GM19239 (cell line): ENCODE measurements at places on chromosomes 4 and X.

- no peak for DNase-seq
Observed at GRCh38 chr4:38298868-38299713, 338.9 kb downstream of the PTTG2 start.

GRCh38 chrX:15143050-15143824 lies 126.6 kb downstream of the ASB9 start:
- DNase-seq, result no peak

DNA sequence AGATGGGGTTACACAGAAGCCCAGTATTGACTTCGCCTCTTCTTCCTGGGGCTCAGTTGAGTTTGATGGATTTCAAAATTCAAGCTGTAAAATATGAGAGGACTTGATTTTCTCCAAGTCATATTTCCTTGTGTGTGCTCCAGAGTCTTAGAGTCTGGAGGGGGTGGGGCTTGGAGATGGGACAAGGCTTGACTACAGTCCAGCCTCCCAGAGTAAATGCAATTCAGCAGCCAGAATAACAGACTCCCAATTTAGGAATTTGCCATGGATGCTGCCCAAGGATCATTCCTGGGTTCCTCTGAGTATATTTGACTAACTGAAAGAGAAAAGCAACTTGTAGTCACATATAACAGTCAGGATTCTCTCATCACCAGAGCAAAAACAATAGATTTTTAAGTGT lies 53.7 kb upstream of the RBPJ start:
- DNase-seq, result no peak

- no peak for DNase-seq
Observed at GRCh38 chr4:7630568-7631287, 196.0 kb upstream of the PSAPL1 start.

- DNase-seq, result no peak
Observed at GRCh38 chr4:122309988-122310626, 68.7 kb upstream of the ADAD1 start.

- no peak for DNase-seq
Observed at GRCh38 chr4:136793848-136794247, 738.4 kb downstream of the PCDH18 start.

DNA sequence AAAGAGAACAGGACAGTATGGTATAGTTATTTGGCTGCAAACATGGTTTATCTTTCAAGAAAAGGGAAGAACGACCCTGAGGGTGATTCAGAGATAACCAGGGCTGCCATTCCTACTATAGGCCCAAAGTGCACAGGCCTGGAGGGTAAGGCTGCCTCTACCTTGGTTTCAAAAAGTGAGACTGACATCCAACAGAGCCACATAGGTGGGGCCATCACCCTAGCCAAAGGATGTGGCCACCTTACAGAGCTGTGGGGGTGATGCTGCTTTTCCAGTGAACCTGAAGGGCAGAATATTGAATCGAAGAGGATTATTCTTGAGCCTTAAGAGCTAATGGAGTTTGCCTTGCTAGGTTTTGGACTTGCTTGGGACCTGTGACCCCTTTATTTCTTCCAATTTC lies 15.7 kb downstream of the SH2D1A start:
- DNase-seq, result no peak

- DNase-seq, result peak; percentile 3
Observed at GRCh38 chr4:80266253-80266901, at the start of gene FGF5. TSS of gene FGF5 (plus strand) at chr4:80266664. CDS start at chr4:80266825, 161 bp downstream.

- no peak for DNase-seq
Observed at GRCh38 chrX:30592831-30593230, 15.3 kb upstream of the TASL start.

DNA sequence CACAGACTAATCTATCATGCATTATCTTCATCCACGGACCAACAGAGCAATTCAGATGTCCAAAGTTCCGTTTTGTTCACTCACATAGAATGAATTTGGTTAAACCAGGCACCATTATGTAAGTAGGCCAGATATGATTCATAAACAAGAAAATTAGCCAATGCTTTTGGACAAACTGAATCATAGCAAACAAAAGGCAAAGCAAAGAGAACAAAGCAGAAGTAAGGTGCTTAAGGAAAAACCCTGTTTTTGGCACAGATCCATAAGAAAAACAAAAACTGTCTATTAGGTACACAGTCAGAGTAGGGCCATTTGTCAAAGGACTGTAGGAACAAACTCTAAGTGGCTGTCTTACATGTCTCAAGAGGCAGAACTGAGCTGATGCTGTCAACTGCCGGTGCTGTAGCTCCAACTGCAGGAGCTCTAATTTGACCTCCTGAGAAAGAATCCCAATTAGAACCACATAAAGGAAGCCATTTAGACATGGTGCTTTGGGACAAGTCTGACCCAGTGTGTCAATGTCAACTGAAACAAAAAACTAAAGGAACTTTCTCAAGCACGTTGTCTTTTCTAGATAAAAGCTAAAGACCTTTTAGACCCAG lies 146.7 kb downstream of the COL25A1 start:
- DNase-seq, result no peak

DNA sequence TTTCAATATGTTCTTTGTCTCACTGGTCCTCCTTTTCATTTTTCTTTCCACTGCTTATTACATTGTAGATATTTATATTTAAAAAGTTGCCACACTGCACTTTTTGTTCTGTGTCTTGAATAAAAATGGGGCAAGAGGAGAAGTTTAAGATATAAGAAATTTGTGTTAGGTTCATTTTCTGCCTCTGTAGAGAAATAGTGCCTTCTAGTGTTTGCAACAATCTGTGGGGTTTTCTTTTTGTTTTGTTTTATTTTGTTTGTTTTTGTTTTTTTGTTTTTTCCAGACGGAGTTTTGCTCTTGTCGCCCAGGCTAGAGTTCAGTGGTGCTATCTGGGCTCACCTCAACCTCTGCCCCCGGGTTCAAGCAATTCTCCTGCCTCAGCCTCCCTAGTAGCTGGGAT lies 20.1 kb upstream of the SMIM14 start:
- DNase-seq, result no peak

GRCh38 chr4:17134565-17134964 lies 236.1 kb upstream of the LDB2 start:
- no peak for DNase-seq

GRCh38 chr4:14880805-14881204 lies 121.5 kb upstream of the CPEB2 start:
- no peak for DNase-seq

- DNase-seq, result no peak
Observed at GRCh38 chr4:112895811-112896608, 153.4 kb upstream of the ANK2 start.

GRCh38 chrX:131316260-131316659 lies 27.2 kb upstream of the IGSF1 start:
- no peak for DNase-seq

DNA sequence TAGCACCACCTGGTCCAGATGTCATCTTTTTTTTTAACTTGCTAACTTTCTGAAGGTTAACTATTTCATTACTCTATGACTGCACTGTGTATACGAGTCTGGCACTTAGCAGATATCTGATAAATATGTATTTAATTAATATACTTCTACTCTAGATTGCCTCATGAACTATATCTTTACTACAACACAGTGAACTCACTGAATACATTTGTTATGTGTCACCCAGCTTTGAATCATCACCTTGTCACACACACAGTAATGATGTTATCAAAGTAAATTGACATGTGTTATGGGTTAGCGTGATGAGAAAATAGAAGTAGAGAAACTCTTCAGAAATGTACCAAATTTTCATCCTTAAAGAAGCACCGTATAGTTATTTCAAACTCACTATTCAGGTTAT lies 419.3 kb upstream of the ADGRL3 start:
- no peak for DNase-seq

DNA sequence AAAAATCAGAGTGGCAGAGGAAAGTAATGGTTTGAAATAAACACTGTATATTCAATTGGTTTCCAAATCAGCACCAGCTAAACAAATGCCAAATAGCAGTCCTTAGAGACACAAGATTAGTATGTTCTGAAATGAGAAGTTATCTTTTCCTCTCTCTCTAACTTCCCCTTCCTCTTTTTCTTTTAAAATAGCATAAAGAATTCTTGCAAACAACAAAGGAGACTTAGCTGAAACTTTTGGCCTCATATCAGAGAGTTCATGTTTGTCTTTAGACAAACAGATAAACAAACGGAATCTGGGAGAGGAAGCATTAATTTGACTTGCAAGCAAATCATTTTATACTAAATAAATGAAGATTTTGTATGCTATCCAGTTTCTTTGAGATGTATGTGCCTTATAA lies 399.0 kb downstream of the GBA3 start:
- DNase-seq, result no peak

DNA sequence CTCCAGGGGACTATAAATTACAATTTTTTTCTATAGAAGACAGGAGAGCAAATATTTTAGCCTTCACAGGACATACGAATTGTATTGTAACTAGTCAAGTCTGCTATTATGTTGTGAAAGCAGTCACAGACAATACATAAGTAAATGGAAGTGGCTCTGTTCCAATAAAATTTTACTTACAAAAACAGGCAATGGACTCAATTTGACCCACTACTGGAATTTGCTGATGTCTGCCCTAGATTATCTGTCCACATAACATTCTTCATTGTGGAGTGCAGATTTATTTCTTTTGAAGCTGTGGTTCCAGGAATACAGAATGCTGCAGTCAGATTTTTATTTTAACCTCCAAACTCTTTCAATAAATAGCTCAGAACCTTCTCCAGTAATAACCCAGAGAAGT lies 330.3 kb downstream of the PPP4R3C start:
- no peak for DNase-seq

GRCh38 chr4:156169011-156169410 lies 215.3 kb upstream of the CTSO start:
- no peak for DNase-seq

GRCh38 chrX:97895751-97896150 lies 1012.0 kb downstream of the RPA4 start:
- no peak for DNase-seq

DNA sequence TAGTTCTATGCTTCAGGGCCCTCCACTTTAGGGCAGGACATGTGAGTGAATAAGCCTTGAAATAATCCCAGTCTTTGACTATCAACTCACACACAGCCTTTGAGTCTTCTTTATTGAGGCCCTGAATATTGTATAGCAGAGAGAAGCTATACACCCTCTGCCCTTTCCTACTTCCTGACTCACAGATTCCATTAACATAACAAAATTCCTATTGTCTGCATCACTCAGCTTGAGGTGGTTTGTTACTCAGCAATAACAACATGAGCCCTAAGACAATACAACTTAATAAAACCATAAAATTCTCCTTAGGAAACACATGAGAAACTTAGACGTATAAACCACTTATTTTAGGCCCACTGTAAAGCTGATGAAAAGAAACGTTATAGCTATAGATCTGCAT lies 680.3 kb upstream of the DIAPH2 start:
- no peak for DNase-seq

- peak; percentile 52 for DNase-seq
Observed at GRCh38 chr4:16916719-16917337, 18.4 kb upstream of the LDB2 start.

DNA sequence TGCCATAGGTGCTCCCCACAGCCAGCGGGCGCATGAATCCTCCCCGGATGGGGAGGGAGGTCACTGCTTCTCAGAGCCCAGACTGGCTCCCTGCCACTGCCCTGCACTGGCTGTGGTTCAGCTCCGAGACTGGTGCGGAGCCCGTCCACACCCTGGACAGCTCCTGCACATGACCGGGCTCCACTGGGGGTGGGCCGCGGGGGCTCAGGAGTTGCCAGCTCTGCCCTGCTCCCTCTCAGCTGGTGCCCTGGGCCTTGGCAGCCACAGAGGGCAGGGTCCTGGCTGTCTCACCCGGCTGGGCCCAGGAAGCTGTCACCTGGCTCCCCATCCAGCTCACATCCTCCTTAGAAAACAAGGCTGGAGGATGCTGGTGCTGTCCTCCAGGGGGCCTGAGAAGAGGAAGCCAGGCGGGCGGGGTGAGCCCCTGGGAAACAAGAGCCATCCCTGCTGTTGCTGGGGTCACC lies 64.9 kb upstream of the ADRA2C start:
- no peak for DNase-seq

- no peak for DNase-seq
Observed at GRCh38 chrX:101263766-101264165, 27.4 kb downstream of the TAF7L start.

DNA sequence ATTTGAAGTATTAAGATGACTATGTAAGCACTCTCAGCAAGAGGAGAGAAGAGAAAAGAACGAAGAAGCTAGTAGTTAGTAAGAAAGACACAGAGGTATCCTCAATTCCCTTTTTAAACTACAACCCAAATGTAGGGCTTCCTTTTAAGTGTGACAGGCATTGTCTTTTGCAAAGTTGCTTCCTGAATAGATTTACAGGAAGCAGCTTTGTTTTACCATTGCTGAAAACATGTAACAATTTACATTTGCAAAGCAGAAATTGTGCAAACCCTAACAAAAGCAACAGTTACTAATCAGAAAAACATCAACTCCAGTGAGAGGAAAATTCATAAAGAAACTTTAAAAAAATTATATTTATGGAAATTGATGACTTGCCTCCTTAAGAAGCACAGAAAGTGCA lies 96.4 kb downstream of the FAM13A start:
- DNase-seq, result no peak

DNA sequence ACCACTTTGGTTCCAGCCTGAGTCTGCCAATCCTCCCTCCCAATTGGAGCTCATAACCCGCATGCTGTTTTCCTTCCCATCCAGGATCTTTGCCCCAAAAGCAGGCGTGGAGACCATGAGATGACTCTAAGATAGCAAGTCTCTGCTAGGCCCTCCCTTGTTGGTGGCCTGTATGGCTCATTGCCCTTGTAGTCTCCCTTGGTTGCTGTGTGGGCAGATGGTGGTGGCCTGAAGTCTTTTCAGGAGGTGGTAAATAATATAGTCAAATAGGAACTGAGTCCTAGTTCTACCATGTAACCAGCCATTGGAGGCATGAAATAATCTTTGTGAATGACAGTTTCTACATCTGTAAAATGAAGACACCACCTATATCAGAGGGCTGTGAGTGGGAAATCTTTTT lies 1.2 kb downstream of the ATP6AP1 start:
- no peak for DNase-seq

- no peak for DNase-seq
Observed at GRCh38 chr4:136742333-136742732, 790.0 kb downstream of the PCDH18 start.

GRCh38 chr4:72631296-72631695 lies 62.3 kb upstream of the ADAMTS3 start:
- DNase-seq, result no peak

DNA sequence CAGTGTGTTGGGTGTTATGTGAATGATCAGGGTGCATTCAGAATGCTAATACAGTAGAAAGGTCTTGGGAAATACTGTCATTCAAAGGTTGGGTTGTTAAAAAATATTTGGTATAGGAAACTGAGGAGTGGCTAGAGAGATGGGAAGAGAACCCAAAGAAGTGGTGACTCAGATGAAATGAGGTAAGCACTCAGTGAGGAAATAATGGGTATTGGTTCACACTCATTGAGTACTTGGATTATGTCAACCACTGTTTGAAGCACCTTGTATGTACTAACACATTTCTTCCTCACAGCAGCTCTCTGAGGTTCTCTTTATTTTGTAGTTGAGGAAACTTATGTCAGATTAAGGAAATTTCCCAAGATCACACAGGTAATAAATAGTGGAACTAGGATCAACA lies 40.8 kb upstream of the NUDT6 start:
- no peak for DNase-seq
